Left lung (tissue), 14 donors: ENCODE measurements at places on chromosomes 12 and 14.

- DNase-seq: no peak
Observed at GRCh38 chr12:15485466-15485865, 163.2 kb downstream of the PTPRO start.

DNA sequence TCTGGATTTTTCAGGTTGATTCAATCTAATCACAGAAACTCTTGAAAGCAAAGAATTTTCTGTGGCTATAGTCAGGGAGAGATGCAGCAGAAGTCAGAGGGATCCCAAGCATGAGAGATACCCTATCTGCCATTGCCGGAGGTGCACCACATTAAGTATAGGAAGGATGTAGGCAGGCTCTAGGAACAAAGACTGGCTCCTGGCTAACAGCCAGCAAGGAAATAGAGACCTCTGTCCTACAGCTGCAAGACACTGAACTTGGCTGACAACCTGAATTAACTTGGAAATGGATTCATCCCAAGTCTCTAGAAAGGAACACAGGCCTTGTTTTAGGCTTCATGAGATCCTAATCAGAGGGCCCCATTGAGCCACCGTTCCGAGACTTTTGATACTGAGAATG is 364.9 kb upstream of the FLRT2 start:
- DNase-seq: no peak

DNA sequence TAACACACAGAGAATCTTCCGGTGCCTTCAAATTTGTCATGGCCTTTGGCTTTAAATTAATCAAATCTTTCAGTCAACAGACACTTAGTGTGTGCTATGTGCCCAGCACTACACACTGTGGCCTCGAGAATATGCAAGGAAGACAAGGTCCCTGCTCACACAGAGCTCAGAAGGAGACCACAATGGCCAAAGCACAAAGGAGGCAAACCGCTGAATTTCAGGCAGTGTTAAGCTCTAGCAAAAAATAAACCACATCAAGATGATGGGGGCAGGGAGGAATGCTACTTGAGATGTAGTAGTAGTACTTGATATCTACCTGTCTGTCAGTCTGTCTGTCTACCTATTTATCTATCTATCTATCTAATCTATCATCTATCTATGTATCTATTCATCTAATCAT is 227.9 kb downstream of the TMEM132D start:
- DNase-seq: no peak

GRCh38 chr12:117538032-117538690 is 176.7 kb upstream of the NOS1 start:
- no peak for DNase-seq

- DNase-seq: no peak
Observed at GRCh38 chr12:71178162-71178561, 20.4 kb upstream of the TSPAN8 start.
